ENCODE measurements at places on chromosomes 5 and 9.

DNA sequence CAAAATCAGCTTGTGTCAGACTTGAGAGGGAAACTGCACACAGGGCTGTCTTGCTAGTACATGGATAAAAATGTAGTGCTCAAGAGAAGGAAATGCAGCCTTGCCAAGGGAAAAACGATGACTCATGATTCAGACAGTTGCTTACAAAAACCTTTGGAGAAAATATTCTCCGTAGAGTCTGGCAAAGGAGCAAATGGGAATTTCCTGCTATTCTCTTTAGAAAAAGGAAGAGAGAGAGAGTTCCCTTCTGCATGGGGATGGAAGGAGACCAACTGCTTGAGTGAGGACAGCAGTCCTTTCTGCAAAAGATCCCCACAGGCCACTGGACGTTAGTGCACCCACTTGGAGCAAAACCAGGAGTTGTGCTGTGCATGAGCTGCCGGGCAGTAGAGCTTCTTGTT is 7.6 kb downstream of the IFNB1 start:
- peak; percentile 56 for DNase-seq

DNA sequence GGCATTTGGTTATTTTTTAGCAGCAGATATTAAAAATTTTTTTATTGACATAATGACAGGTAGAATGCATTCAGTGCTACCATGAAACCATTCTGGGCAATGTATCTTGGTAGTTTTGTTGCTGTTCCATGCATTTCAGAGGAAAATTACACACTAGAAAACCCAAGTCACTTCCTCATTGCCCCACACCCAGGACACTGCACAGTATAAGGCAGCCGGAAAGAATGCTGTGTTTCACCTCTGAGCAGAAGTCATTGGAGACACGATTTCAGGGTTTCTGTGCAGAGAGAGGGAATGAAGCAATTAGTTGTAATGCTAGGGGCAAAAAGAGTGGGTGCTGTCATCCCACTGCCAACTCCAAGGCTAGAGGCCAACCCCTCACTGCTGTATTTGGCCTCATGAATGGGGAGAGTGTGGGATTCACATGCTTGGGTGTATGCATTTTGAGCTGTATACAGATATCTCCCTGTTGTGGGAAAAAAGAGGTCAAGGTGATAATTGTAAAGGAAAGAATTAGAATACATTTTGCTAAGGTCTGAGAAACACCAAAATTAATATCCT is 290.5 kb downstream of the BNC2 start:
- no peak for DNase-seq

DNA sequence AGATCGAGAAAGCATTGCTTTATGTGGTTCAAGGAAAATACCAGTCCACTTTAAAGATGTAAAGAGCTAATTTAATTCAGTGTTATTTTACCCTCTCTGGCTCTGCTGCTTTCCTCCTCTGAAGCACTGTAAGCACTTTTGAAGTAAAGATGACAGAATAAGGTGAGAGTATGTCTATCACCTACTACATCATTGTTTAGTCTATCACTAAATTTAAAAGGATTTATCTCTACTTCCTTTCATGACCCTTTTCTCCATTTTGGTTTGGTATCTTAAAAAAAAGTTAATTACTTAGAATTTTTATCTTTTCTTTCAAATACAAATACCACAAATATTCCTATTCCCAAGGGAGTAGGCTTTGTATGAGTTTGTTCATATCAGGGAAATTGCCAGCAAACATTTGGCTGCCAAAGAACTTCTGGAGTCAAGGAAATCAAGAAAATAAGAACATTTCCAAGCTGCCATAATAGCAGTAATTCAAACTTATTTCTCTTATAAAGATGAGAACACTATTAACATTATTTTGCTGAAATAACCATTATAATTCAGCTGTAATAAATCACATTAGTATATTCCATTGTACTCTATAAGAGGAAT is 77.8 kb downstream of the SLC38A9 start:
- DNase-seq, result no peak

DNA sequence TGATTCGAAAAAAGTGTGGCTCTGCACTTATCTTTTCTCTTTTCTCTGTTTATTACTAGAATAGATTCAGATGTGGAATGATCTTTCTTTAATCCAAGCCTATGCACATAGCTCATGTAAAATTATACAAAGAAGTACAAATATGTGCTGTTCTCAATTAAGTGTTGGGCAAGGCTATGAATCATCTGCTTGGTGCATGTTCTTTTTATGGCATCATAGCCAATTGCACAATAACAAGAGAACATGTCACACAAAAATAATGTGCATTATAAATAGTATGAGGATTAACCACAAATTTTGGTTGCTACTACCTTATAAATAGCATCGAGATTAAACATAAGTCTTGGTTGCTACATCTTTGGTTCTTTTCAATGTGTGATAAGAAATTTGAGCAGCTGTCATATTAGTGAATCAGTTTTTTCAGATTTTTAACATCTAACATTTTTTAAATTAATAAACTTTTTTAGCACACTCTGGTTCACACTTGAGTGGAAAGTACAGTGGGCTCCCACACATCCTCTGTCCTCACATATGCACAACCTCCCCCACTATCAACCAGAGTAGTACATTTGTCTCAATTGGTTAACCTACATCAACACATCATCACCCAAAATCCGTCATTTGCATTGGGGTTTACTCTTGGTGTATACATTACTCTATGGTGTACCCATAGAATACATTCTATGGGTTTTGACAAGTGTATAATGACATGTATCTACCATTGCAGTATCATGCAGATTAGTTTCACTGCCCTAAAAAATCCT is 6.8 kb upstream of the RECK start:
- peak; percentile 80 for DNase-seq

GRCh38 chr9:93904649-93905472 is 50.3 kb downstream of the BARX1 start:
- DNase-seq, result no peak

- no peak for DNase-seq
Measured at GRCh38 chr9:35338086-35338485, 151.8 kb upstream of the RUSC2 start.

- no peak for DNase-seq
Measured at GRCh38 chr5:52544738-52545137, 243.0 kb upstream of the ITGA1 start.

DNA sequence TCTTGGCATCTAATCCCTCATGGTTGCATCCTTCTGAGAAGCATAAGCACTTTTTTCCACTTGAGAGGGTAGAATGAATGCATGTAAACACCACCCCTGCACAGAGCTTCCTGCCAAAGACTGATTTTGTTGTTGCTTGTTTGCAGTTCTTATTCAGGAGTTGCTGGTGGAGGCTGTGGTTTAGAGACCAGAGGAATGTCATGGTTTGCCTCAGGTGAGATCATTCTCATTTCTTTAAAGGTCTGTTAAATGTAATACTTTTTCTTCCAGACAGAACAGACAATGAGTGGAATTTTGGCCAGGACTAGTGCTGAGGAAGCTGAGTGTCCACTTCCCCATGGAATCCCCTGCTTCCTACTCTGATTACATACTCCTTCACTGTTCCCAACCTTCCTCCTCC is 3.2 kb upstream of the TNC start:
- DNase-seq, result peak; percentile 48

DNA sequence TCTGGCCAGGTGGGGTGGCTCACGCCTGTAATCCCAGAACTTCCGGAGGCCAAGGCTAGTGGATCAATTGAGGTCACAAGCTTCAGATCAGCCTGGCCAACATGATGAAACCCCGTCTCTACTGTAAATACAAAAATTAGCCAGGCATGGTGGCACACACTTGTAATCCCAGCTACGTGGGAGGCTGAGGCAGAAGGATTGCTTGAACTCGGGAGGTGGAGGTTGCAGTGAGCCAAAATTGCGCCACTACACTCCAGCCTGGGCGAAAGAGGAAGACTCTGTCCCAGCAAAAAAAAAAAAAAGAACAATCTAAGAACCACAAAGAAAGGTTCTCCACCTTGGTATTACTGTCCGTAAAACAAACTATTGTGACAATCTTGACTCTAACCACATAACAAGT is 9.7 kb downstream of the MYO10 start:
- no peak for DNase-seq

DNA sequence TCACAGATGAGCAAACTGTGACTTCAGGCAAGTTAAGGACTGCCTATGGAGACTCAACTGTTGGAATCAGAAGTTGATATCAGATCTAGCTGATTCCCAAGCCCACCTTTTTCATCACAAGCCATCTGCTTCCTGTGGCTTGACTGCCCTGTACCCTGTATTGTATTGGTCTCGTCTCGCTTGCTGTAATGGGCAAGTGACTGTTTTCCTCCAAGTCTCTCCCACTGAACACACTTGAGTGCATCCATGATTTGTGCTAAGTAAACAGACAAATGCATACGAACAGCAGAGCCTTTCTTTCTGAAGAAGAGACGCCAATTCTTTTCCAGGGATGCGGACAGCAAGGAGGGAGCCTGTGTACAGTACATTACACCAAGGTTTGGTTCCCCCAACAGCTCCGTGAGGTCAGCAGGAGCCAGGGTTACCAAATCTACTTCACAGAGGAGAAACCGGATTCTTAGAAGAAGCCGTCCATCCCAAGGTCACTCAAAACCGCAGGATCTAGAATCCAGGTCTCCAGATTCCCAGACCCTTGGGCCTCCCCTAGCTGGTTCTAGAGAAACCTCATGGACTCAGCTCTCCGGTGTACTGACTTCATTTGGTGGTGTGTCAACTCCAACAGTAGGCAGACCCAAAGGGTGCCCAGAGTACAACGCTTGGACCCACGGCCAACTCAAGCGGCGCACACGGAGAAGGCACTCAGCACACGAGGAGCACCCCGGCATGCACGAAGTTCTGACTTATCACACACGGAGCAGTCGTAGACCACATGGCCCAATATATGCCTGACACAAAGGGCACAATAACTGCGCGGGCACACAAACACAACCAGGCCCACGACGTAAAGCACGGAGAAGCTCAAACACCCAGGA is 1.1 kb downstream of the BAG1 start:
- DNase-seq, result no peak

- DNase-seq, result peak; percentile 72
Measured at GRCh38 chr5:112183103-112183711, 235.9 kb downstream of the EPB41L4A start.

- DNase-seq, result no peak
Measured at GRCh38 chr5:3542769-3543168, 52.9 kb upstream of the IRX1 start.

DNA sequence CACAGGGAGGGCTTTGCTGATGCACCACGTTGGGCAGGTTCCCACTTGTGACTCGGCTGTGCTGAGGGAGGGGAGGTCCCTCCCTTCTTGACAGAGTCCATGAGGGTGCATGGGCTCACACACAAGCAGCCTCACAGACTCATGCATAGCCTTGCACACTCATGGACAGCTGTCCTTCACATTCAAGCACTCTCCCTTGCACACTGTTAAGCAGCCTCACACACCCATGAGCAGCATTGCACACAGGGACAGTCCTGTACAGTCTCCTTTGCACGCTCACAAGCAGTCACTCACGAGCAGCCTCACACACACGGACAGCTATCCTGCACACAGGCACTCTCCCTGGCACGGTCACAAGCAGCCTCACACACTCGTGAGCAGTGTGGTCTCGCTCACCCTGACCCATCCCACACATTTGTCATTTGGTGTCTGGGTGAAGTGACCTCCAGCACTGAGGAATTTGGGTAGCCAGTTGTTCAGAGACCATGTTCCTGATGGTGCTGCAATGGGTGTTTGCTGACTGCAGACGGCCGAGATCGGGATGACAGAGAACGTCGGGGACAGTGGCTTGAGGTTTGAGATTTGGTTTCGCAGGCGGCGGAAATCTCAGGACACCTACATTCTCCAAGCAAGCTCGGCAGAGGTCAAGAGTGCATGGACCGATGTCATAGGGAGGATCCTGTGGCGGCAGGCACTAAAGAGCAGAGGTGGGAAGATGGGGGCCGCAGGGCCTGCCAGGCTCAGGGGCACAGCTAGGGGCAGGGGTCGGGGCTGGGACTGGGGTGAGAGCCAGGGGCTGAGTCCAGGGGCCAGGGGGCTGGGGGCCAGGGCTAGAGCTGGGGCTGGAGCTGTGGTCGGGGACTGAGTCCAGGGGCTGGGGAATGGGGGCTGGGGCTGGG is 17.7 kb upstream of the LRRC14B start:
- DNase-seq, result no peak

DNA sequence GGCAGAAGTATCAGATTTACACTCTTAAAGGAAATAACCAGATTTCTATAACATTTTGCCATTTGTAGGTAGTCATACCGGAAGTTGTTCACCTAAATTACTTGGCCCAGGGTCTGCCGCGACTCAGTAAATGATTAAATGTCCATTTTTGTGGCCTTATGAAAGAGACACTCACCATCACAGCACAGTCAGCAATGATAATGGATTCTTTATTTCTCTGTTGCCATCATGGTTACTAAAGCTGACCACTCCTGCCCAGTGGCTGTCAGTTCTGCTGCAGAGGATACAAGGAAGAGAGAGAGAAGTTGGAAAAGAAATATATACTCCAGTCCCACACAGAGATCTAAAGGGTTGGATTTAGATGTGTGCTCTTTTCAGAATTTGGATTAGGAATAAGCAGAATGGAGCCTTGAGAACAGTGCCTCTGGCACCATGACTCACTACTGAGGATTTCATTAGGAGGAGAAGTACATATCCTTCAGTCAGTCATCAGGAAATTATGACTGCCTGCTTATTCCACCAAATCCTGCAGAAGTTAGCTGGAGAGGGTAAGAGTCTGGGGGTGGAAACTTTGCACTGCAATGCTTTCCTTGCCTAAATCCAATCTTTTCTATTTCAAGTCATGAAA is 72.8 kb upstream of the EFNA5 start:
- DNase-seq, result peak; percentile 3

GRCh38 chr5:78816143-78816765 is 167.7 kb upstream of the LHFPL2 start:
- no peak for DNase-seq

- DNase-seq, result no peak
Measured at GRCh38 chr5:142465476-142465875, 140.7 kb upstream of the SPRY4 start.

DNA sequence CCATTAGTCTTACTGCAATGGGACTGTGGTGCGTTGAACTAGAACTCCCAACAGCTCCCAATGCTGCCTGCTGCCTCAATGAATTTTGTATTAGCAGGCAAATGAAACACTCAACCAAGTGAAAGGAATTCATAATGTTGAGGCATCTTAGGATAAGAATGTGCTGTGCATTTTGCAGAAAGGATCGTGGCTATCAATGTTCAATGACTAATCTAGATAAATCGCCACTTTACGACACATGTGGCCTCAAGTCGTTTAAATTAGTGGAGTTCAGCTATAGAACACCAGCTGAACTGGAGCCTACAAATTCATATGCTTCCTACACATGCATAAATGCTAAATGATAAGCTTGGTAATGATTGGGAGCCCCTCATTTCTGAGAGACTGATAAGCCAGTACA is 318.4 kb downstream of the PSAT1 start:
- no peak for DNase-seq

- no peak for DNase-seq
Measured at GRCh38 chr5:51669095-51669494, 285.8 kb downstream of the ISL1 start.

Measured in epithelial cell of prostate (primary cell).